KBM-7 (cell line): ENCODE measurements at places on chromosomes 13 and 19.

DNA sequence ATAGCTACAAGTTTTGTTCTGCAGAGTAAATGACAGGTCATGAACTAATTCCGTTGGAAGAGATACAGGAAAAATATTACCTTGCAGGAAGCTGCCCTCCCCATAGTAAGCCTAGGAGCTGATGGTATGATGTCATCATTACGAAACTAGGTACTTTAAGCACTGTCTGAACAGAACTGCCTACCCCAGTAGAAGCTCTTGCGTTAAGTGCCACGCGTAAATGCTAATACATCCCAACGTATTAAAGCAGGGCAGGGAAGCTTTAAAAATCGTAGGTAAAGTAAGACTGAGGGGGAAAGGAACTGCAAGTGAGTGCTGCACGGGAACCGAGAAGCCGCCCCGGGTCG is 572 bp downstream of the UGGT2 start:
- DNase-seq = peak; percentile 61

DNA sequence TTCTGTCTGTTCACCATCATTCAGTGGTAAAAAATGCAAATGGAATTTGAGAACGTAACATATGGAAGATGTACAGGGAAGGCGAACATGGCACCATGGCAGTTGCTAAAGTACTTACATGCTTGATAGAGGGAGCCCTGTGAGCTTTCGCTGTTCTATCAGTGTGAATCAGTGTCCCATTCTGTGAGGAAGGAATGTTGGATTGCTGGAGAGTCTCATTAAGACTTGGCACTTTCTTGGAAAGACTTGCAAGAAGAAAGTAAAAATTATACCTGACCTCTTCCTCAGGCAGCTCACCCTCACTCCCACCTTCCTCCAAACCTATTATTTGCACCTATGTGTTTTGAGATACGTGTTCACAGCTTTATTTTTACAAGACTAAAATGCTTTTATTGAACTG is 43.5 kb downstream of the FREM2 start:
- DNase-seq = no peak

GRCh38 chr19:43584484-43584883 is 8.9 kb downstream of the PINLYP start:
- DNase-seq = no peak

- peak; percentile 94 for DNase-seq
Measured at GRCh38 chr13:41019011-41019487, at the start of gene ELF1. ELF1 (minus strand) TSS chr13:41019316; CDS start chr13:40982054, 37,262 bp downstream.

DNA sequence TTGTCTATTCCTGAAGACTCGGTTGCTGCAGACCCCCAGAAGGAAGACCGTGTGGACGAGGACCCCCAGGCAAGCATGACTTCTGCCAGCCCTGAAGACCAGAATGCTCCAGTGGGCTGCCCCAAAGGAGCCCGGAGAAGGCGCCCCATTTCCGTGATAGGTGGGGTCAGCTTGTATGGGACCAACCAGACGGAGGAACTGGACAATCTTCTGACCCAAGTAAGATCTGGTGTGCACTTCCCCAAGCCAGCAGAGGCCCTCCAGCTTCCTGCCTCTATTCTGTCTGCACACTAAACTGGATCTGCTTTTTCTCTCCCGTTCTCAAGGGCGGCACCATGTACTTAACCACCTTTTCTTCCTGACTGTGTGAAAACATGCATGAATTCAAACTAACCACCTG is 59.8 kb upstream of the C1QTNF9 start:
- no peak for DNase-seq

- no peak for DNase-seq
Measured at GRCh38 chr13:44151474-44151873, 222.2 kb upstream of the SERP2 start.

DNA sequence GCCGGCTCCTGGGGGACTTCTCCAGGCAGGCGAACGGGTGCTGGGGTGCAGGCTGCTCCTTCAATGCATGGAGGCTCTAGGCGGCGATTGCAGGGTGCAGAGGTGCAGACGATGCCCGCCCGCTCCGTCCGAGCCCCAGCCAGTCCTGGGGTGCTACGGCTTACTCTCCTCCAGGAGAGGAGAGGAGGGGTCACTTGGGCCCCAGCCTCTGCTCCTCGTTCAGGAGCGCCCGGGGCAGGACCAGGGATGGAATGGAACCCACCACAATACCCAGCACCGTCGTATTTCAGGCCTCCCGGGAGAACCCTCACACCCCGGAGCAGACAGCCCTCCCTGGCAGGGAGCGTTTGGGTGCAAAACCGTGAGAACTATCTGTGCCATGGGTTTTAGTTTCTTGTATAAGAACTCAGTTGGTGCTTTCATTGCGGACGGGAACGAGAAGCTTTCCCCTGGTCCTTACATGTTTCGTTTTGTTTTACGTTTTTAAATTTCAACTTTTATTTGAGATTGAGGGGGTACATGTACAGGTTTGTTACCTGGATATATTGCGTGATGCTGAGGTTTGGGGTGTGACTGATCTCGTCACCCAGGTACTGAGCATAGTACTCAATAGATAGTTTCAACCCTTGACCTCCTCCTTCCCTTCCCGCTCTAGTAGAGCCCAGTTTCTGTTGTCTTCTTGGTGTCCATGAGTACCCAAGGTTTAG is 46.8 kb downstream of the ARHGEF18 start:
- no peak for DNase-seq

- DNase-seq = no peak
Measured at GRCh38 chr19:55699221-55699620, 24.2 kb downstream of the EPN1 start.

DNA sequence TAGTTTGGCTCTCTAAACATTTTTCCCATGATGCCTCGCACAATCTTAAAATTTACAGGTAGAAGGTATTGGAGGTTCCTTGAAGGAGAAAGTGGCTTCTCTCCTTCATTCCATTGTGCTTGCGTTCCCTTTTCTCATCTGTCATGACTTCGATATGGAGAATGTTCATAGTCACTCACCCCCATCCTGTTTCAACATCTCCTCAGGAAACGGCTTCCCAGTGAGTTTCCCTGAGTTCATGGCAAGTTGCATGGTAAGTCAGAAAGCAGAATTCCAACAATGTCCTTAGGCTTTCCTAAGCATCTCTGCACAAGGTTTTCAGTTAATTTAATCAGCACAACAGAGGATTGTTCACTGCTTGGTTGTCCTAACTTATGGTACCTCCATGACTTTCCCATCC is 581.8 kb upstream of the SLITRK5 start:
- no peak for DNase-seq

DNA sequence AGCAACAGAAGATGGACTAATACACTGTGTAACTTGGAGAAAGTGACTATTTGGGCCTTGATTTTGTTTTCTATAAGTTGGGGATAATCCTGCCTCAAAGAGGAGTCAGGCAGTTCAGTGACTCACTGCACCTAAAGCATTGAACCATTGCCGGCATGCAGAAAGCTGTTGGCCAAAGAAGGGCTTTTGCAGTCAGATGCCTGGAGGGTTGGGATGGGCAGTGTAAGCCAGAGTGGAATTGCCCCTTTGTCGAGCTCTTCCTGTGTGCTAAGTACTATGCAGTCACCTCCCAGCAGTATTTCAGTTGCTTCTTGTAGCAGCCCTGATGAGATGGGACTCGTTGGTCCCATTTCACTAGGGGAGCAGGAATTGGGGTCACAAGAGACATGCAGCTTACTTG is 11.1 kb downstream of the ZNF473 start:
- no peak for DNase-seq

DNA sequence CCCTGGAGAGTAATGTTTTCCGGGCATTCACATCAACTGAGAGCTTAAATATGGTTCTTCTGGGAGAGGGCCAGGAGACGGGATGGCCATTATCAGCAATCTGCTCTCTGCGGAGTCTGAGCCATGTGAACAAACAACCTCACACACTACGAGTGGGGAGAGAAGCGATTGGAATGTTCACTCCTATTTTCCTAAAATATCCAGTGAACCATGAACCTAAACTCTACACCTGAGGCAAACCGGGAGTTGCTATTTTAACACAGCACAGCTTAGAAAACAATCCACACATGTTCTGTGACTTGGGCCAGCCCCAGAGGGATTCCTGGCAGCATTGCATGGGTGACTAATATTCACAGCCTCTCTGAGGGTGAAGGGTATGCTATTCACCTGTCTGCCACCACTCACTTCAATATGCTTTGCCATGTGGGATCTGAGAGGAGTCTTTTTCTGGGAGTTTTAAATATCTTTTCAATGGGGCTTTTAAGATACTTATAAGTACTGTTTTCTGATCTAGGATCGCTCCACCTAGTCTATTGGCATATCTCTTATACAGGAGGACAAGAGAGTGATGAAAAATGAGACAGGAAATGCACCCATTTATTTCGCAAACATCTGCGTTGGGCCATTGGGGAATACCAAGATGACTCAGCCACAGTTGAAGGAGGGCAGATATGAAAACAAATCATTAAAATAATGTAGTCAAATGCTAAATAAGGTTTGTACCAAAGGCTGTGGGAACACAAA is 72.6 kb upstream of the SERP2 start:
- DNase-seq = no peak

GRCh38 chr19:2731181-2731995 is 8.4 kb downstream of the SLC39A3 start:
- DNase-seq = no peak

GRCh38 chr19:54616057-54616456 is 14.2 kb upstream of the LILRB1 start:
- no peak for DNase-seq

DNA sequence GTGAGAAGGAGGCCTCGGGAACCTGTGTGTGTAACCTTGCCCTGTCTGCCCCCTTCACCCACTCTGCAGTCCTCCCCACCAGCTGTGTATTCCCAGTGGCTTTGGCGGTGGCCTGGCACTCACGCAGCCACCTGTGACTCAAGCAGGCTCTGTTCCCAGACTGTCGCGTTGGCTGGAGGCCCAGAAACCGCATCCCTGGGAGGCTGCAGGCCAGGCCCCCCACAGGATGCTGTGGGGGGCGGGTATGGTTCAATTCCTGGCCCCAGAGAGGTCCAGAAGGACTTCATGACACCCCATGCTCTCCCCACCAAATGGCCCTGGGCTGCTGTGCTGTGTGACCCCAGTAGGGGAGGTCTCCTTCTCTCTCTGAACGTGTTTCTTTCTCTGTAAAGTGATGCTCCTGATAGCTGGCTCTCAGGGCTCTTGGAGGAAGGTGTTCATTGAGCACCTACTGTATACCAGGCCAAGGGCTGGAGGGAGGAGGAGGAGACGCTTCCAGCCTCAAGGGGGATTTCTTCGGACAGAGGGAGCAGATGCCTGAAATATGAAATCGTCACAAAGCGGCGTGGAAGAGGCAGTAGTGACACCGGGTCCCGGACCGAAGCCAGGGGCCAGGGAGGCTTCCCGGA is 1.9 kb upstream of the LINGO3 start:
- DNase-seq = peak; percentile 34

- DNase-seq = no peak
Measured at GRCh38 chr13:38262211-38262610, 87.4 kb upstream of the UFM1 start.

GRCh38 chr13:76222511-76222910 is 586.4 kb downstream of the LMO7 start:
- DNase-seq = no peak

DNA sequence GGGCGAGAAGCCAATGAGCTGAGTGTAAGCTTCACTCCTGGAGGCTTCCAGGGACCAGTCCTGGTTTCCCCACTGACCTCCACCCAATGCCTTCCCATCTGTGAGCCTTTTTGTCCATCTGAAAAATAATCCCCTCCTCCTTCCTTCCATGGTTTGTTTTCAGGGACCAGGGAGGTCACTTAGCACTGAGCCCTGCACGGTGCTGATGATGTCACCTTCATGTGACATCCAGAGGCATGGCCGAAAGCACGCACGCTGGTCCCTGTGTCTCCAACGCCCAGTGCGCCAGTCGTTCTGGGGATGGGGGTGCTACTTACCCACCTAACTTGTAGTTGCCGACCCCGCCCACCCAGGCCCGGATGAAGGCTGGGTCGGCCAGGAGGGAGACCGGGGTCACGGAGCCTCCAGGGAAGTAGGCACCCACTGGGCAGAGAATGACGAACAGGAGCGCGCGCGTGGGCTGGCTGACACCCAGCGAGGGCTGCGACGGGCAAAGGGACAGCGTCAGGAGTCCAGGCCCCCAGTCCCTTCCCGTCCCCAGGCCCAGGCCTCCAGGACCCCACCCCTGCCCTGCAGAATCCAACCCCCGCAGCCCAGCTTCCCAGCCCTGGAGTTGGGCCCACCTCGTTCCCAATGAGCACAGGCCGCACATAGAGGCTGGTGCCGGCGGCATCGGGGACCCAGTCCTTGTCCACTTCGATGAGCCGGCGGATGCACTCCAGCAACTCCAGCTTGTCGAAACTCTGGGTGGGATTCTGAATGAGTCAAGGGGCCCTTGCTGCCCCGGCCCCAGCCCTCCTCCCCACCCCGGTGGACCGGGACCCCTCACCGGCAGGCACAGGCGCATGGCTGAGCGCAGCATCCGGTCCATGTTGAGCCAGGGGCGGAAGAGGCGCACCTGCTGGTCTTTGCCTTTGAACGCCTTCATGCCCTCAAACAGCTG is 11.2 kb downstream of the BCAT2 start:
- no peak for DNase-seq

GRCh38 chr19:54040003-54040402 is 23.7 kb downstream of the VSTM1 start:
- no peak for DNase-seq

GRCh38 chr13:91311491-91311890 is 36.0 kb upstream of the MIR17HG start:
- no peak for DNase-seq

DNA sequence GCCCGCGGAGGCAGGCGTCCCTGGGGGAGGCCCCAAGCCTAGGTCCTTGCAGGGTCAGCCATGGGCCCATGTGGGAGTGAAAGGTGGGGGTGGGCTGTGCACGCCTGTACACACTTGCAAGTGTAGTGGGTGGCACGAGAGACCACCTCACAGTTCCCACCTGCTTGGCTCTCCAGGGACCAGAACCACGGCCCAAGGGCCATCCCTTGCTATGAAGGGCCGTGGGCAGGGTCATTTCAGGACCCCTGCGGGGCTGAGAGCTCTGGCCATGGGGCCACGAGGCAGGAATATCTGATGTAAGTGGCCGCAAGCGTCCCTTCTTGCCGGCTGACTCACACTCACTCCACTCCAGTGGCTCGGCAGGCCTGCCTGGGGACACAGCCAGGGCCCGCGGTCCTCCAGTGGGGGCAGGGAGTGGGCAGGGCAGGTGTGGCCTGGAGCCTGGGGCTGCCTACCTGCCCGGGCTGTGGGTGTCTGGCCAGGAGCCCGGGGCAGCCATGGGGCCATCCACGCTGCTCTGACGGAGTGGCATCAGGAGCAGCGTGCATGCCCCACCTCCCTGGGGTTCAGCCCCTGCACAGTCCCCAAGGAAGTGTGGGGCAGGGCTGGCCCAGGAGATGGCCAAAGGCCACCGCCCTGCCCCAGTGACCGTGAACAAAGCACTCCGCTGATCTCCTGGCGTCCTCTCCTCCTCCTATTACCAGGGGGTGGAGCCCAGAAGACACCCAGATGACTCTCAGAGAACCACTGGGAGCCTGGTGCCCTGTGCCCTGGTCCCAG is 8.6 kb upstream of the MKNK2 start:
- DNase-seq = no peak

GRCh38 chr13:105552078-105552477 is 983.4 kb downstream of the EFNB2 start:
- peak; percentile 61 for DNase-seq

- no peak for DNase-seq
Measured at GRCh38 chr19:23718802-23719201, 31.8 kb upstream of the ZNF675 start.

GRCh38 chr13:26071691-26072090 is 19.9 kb upstream of the SHISA2 start:
- no peak for DNase-seq

GRCh38 chr13:31351376-31351775 is 151.6 kb downstream of the B3GLCT start:
- DNase-seq = no peak
